EL (cell line): ENCODE measurements at places on chromosomes 7 and 10.

DNA sequence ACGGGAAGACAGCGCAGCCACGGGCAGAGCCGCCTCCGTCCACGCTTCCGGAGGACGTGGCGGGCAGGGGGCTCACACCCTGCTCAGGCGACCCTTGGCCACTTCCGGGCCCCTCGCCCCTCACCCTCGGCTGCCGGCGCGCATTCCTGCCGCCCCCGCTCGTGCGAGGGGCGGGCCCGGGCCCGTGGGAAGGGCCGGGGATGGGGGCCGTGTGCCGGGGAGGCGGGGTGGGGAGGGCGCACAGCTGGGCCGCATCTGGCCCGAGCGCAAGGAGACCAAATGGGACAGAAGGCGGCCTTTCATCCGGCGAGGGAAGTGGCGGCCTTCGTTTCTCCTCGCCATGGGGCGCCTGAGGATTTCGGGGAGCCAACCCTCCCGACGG lies 846 bp upstream of the LFNG start:
- DNase-seq: no peak

DNA sequence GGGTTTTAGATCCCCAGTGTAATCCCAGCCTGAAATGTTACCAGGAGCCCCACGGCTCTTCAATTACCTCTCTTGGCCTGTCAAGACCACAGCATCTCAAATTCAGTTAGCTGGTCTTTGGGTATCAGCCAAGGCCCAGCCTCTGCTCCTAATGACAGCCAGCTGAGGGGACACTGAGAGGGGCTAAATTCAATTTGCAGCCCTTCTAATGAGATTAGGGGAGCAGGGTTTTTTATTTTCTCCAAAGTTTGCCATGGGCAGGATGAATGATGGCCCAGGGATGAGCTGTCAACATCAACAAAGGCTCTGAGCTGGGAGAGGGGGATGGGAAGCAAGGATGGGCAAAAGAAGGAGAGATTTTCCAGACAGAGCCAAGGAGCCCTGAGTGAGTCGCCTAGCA lies 116.8 kb upstream of the TBX20 start:
- DNase-seq: no peak

DNA sequence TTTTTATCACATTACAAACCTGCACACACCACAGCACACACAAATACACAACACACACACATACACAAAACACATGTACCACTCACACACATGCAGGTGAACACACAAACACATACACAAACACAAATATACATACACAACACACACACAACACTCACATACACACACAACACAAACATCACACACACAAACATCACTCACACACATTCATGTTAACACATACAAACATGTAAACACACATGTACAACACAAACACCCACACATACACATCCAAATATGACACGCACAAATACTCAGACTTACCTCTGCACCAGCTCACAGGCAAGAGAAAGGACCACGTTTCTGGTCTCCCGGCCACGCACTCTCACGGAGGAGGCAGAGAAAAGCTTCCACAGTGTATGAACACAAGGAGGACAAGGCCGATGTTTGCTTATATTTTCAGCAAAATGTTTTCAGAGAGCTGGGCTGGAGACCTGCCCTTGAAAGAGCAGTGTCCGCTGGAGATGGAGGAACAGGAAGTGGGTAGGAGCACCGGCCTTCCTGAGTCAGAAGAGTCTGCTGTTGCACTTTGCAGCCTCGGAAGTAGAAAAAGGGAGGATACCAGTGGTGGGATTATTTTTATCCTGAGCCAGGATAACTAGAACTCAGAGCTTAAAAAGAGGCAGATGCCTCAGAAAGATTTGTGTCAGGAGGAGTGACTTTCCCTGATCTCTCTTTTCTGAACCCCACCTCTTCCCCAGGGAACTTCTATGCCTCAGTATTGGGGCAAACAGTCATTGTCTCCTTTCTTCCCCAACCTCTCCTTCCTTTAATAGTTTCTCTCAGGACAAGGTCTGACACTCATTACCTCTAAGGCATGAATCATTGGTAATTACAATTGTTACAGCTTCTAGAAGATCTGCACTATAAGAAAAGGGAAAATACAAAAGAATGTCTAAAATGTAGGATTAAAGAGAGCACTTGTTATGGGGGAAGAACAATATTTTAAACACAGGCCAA lies at the start of gene GIMAP6:
Gene GIMAP6, minus strand, starts transcription at position 520 of the 999 bp plus-strand sequence. CDS start 2,243 bp downstream, outside the sequence.
- no peak for DNase-seq

DNA sequence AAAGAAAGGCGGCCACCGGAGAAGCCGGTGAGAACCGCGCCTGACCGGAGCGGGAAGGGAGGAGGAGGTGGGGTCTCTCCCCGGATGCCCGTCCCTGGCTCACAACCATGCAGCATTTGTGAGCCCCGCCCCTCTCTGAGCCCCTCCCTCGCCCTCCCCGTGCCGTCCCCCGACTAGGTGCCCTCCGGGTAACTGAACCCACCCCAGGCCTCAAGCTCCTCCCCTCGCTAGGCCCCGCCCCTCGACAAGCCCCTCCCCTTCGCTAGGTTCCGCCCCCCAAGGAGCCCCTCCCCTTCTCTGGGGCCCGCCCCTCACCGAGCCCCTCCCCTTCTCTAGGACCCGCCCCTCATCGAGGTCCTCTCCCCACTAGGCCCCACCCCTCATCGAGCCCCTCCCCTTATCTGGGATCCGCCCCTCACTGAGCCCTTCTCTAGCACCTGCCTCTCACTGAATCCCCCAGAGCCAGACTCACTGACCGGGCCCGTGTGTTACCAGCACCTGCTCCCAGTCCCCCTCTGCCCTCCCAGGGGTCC lies 42.2 kb upstream of the HSPB1 start:
- DNase-seq: peak; percentile 33
